ENCODE measurements at places on chromosomes 6 and 20.

DNA sequence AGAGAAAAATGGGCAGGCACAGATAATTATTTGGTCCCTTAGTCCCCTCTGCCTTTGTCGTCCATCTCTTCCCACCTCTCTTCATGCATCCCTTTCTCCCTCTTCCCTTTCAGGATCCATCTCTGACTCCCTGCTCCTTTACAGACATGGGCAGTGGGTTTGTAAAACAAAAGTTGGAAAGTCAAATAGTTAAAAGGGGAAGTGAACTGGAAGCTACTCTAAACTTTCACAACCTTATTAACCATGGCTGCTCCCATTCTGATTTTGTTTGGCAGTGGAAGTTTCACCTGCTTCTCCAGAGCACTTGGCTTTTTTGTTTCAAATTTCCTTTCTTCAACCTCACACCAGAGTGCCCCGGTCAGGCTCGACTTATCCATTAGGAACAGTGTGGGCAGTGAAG lies 1.2 kb downstream of the HLA-DQA2 start:
- DNase-seq = no peak

GRCh38 chr6:166970776-166971175 lies 14.4 kb upstream of the RNASET2 start:
- no peak for DNase-seq

GRCh38 chr6:122604676-122605075 lies 5.5 kb upstream of the PKIB start:
- DNase-seq = no peak

- no peak for DNase-seq
These were observed 172.7 kb downstream of the TTLL2 start for GRCh38 chr6:167497428-167498056.

DNA sequence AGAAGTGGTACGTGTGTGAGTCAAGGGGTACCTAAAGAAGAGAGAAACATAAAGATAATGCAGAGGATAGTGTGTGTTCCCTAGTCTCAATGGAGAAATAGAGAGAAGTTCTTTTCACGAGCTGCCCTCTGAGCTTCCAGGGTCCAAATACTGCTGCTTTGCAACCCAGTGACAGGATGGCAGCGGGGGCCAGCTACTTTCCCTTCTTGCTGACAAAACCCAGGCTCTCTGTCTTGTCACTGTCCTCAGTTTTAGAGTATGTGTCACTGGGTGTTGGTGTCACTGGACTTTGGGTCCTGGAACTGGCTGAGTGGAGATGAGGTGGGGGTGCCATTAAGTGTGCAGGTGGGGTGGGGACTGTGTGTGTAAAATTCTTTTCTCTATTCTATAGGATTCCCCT lies 265.6 kb downstream of the CDC5L start:
- DNase-seq = no peak

- peak; percentile 76 for DNase-seq
These were observed 725 bp downstream of the EEF1A1 start for GRCh38 chr6:73519926-73520687.

DNA sequence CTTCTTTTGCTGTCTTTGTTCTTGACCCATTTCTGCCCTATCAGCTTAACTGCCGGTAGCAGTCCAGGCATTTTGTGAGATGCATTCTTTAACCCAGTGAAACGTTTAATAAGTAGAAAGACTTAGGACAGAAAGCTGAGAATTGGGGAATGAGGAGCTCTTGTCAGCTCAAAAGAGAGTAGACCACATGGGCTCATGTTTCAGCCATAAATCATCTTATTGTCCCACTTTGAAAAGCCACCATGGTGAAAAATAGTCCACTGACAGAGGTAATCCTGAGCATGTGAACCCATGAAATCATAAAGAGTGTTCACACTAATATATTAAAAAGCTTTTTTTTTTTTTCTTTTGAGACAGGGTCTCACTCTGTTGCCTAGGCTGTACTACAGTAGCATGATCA lies 16.3 kb downstream of the ORC3 start:
- no peak for DNase-seq

GRCh38 chr20:38751360-38751976 lies 3.2 kb downstream of the ACTR5 start:
- DNase-seq = peak; percentile 57

- DNase-seq = no peak
These were observed 62.7 kb upstream of the GLP1R start for GRCh38 chr6:38985839-38986238.

- no peak for DNase-seq
These were observed 147.4 kb downstream of the BACH2 start for GRCh38 chr6:90149280-90149679.

DNA sequence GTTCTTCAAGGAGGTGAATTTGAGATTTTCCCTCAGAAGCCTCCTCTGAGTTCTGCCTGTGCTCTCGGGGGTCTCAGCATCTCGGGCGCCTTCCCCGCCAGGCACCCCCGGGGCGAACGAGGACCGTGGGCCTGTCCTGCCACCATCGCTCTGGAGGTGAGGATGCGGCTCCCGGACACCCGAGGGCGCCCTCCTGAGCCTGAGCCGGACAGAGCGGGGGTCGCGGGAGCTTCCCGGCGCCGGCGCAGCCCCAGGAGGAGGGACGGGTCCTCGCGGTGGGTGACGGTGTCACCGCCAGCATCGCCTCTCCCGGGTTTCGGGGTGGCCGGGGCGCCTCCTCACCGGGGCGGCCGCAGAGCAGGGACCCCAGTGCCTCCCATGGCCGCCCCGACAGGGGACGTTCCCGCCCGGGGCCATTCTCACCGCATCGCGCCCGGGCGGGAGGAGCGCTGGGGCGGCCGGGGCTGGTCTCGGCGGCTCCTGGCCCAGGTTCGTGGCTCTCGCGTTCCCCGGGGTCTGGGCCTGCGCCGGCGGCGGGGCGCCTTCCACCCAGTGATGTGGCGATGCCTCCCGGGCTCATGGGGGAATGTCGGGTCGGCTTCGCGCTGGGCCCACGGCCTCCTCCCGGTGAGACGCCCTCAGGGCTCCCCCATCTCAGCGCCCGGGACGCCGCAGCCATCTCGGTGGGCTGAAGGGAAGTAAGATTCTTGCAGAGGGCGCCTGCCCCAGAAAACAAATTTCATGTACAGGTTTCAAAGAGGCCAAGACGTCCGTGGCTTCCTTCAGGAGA lies 210.5 kb downstream of the ERMARD start:
- DNase-seq = no peak

DNA sequence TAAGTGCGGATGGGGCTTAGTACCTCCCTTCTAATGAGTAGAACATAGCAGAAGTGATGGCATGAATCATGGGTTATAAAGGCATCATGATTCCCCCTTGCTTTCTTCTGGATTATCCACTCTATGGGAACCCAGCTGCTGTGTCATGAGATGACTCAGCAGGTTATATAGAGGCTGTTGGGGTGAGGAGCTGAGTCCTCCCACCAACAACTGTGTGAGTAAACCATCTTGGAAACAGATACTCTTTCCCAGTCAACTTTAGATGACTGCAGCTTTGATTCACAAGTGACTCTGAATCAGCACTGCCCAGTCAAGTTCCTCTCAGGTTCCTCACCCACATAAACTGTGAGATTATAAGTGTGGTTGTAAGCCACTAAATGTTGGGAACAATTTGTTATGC lies 46.3 kb downstream of the FAM83B start:
- DNase-seq = no peak

GRCh38 chr6:132362442-132363185 lies 38.7 kb downstream of the MOXD1 start:
- no peak for DNase-seq

- DNase-seq = no peak
These were observed 9.1 kb downstream of the PPP2R5D start for GRCh38 chr6:42993445-42993844.

GRCh38 chr6:38975621-38976049 lies 72.9 kb upstream of the GLP1R start:
- no peak for DNase-seq

All from CD4-positive, CD25-positive, alpha-beta regulatory T cell (primary cell).